ENCODE measurements at places on chromosomes 1 and 21.
A peak's percentile ranks its signal among the peaks of the same experiment; 100 is the strongest.

DNA sequence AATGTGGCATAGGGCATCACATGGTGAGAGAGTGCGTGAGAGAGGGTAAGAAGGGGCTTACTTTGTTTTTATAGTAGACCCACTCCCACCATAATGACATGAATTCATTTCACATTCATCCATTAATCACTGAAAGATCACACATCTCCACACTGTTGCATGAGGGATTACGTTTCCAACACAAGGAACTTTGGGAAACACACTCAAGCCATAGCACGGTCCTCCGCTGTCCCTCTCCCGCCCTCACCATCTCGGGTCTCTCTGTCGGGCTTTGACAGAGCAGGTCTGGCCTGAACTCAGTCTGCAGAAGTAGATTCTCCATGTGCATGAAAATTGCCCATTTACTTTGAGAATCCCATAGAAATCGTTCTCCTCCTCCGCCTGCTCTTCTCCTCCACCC, 312.2 kb downstream of the MATN1 start:
- no peak for DNase-seq

DNA sequence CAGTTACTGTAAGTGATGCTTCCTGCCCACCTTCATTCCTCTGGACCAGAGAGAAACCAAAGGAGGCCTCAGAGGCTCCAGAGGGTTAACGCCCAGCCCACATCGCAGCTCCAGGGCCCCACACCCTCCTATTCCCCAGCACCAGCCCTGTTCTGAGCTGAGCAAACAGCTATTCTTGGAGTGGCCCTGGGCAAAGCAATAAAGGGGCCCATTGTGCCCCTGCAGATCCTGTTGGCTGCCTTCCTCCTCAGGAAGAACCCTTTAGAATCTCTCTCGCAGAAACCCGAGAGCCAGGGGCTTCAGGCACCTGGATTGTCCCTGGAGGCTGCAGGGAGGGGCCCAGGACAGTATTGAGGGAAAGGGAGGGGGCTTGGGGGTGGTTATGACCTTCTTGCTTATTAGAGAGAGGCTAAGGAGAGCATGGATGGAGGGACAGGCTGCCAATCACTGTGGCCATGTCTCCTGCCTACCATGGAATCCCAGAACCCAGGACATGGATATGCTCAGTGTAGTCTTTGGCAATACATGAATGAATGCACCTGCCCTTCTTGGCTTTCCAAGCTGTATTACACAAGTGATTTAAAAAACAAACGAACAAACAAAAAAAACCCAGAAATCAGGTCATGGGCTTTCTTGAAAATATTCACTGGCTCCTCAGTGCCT, 9.2 kb downstream of the PADI2 start:
- no peak for DNase-seq

DNA sequence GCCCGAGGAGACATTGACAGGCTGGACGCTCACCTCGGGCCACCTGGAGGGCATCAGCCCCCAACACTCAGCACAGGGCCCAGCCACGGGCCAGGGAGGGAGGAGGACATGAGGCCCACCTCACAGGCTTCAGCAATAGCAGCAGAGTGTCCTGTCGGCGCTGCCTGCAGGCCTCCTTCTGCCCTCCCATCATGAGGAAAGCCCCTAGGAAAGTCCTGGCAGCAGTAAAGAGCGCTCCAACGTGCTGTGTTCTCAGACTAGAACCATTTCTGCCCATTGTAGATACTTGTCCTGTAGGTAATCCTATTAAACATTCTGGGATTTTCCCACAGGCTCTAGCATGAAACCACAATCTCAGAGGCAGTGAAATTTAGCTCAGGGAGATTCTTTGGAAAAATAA, 62.0 kb upstream of the GALNT2 start:
- DNase-seq, result no peak

- DNase-seq, result no peak
Measured at GRCh38 chr1:117675907-117676430, 70.1 kb downstream of the TENT5C start.

- no peak for DNase-seq
Measured at GRCh38 chr1:24900985-24901781, 28.9 kb downstream of the RUNX3 start.

- DNase-seq, result no peak
Measured at GRCh38 chr1:35640380-35641232, 720 bp downstream of the PSMB2 start.

DNA sequence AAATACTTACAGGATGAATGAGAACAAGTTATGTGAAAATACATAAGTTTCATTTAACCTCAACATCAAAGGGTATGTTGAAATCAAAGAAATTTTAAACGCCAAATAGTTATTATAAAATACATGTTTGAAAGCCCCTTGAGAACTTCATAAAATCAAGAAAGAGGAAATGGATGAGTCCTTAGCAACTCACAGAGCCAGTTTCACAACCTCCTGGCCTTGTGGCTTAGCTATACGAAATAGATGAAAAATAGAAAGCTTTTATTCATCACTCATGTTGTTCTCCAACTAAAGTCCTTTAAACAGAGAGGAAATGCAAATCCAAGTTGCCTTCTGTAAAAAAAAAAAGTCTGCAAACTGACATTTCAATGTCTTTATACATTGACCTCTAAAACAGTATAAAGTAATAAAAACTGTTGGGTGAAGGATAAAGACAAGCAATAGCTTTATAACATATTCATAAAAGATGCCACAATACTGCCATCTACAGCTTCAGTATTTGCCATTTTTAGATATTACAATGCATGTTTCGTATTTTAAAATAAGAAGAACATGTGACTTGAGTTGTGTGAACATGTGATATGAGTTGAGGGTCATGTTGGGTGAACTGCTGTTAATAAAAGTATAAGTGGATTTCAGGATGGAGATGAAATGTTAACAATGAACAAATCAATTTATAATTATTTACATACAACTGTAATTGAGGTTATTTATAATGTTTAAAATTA, 847.8 kb downstream of the MRPL39 start:
- no peak for DNase-seq

GRCh38 chr1:48677306-48678287, 99.1 kb downstream of the BEND5 start:
- DNase-seq, result peak; percentile 35

DNA sequence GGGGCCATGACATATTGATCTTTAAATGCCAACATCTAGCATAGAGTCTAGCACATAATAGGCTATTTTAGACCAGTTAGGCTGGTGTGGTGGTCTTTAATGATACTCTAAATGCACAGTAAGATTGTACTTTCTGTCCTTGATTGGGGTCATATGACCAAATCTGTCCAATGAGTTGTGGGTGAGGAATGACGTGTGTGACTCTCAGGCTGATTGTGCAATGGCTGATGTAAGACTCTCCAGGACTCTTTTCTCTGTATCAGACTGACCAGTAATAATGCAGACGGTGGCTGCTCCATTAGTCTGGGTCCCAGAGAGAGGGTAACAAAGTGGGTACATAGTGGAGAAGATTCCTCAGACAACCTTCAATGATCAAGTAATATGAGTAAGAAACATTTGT, 541.6 kb upstream of the CAMK1G start:
- DNase-seq, result no peak

- no peak for DNase-seq
Measured at GRCh38 chr1:35763201-35763600, 6.6 kb downstream of the CLSPN start.

DNA sequence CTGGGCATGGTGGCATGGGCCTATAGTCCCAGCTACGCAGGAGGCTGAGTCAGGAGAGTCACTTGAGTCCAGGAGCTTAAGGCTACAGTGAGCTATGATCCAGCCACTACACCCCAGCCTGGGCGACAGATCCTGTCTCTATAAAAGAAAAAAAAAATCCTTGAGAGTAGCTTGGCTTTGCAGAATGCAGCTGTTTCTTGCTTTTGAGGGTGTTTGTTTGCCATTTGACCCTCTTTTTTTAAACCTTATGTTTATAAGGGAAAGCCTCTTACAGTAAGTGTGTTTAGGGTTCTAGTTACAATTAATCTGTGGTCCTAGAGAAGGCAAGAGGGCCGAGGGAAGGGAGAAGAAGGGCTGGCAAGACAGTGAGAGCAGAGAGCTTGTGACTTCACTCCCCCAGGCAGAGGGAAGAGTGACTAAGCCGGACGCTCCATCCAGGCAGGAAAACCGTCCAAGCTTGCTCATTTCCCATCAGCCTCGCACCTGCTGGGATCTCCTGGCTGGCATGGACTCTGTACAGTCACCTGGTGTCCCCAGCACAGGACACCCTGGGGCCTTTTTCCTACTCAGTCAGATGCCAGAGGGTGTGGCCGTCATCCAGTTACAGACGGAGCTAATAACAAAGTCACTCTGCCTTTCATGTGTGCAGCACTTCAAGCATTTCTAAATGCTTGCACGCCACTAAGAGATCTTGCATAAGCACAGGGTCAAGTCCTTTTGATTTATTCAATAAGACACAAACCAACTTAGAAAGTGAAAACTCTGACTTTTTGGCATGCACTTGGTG, 55.5 kb upstream of the PSEN2 start:
- no peak for DNase-seq

DNA sequence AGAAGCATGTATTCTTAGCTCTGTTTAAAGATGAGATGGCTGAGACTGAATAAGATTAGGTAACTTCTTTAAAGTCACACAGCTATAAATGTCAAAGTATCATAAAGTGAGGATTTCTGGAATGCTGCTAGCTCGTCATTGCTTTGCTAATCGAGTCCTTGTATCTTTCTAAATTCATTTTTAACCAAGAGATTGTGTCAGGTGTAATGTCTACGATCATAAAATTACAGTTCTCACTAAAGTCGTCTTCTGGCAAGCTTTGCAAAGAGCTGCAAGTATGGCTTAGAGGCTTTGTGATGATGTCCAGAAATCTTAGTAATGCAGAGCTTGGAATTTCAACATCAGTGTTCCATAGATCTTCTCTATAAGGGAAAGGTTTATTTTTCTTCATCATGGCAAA, 569.8 kb downstream of the LMO4 start:
- DNase-seq, result no peak

GRCh38 chr1:121458291-121459048, 273.7 kb downstream of the SRGAP2C start:
- DNase-seq, result no peak

- DNase-seq, result no peak
Measured at GRCh38 chr1:40594187-40594531, 62.7 kb downstream of the ZNF684 start.

DNA sequence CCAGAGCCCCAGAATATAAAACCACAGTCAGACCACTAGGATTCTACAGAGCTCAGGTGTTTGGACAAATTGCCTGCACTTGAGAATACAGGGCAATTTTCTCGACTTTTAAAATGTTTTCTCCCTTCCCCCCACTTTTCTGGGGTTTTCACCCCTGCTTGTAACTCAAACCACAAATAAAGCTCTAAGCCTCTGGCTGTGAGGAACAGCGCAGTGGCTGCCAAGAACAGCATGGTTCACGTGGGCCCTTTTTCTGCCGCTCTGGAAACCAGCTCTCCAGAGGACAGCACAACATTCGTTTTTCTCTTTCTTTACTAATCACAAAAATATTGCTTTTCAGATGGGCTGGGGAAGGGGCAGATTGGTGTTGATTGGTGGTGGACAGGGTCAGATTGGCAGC, 102.2 kb upstream of the JUN start:
- peak; percentile 33 for DNase-seq

GRCh38 chr1:191895462-191896058, 262.7 kb upstream of the RGS18 start:
- DNase-seq, result no peak

- no peak for DNase-seq
Measured at GRCh38 chr1:85571181-85571759, 9.3 kb upstream of the CCN1 start.

- no peak for DNase-seq
Measured at GRCh38 chr21:36023092-36023480, 37.2 kb downstream of the SETD4 start.

DNA sequence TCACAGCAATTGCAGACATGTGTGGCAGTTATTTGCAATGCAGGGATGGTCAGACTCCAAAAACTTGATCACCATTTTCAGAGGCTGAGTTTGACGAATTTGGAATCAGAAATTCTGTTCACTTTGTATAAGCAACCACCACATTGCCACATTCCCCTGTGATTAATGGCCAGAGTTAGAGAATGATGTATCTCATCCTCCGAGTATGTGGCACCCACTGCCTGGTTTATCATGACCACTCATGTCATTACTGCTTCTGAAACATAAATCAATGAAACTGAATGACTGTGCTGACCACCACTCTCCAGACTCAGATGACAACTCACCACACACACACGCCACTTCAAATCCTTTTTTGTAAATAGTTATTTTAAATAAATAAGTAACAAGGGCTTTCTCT, 66.6 kb upstream of the CACHD1 start:
- DNase-seq, result no peak

DNA sequence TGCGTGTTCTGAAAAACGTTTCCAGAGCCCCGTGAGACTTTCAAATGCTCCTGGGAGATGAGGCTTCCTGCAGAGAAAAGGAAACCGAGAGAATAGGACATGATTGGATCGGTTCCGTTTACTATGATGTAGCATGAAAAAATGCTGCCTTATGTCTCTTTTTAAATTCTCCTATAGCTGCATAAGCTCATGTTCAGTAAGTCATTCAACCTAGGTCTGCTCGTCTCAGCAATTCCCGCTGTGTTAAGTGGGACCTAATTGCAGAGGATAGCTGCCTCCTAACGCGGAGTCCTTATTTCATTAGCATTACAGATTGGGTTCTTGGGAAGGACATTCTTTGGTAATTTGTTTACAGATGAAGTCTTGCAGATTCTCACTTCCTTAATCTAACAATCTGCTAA, 165.3 kb downstream of the GALNT2 start:
- no peak for DNase-seq

DNA sequence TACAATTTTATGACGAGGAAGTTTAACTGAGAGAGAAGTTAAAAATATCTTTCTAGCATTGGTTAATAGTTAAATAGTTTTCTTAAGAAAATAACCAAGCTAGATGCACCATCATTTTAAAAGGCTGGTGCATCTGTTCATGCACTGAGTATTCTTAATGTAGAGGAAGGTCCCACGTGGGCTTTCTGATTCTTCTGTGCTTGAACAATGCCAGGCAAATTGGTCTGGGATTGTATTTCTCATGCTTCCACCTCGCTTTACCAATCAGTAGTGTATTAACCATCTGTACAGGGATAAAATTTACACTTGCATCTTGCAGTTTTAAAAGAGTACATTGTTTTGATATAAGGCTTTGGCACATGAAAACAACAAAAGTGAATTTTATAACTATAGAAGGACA, 47.4 kb upstream of the MTF2 start:
- DNase-seq, result no peak

GRCh38 chr1:243938208-243938607, 88.2 kb upstream of the AKT3 start:
- DNase-seq, result no peak

GRCh38 chr1:100794748-100795645, 75.5 kb downstream of the VCAM1 start:
- no peak for DNase-seq

Data from activated CD4-positive, alpha-beta T cell treated with anti-CD3 and anti-CD28 coated beads, Interleukin-2, amount 10 ng/mL, durations not matched to agents 7 days and 5 days (primary cell).